ENCODE measurements at places on chromosomes 16 and 17.

DNA sequence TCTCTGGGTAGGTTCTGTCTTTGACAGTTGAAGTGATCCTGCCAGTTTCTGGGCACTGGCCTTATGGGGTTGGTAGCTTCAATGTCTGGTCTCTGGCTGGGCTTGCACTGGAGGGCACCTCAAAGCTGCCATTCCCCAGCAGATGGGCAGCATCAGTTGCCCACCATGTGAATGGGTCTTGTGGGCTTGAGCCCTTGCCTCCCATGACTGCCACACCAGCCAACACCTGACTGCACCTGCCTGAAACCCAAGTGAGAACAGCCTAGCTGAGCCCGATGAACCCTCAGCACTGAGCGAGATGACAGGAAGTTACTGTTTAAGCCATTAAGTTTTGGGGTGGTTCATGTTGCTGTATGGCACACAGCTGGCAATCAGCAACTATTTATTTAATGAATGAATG lies 69.1 kb upstream of the AXIN2 start:
- no peak for DNase-seq

- DNase-seq, result peak; percentile 98
Observed at GRCh38 chr17:44362949-44363612, 572 bp downstream of the FAM171A2 start.

DNA sequence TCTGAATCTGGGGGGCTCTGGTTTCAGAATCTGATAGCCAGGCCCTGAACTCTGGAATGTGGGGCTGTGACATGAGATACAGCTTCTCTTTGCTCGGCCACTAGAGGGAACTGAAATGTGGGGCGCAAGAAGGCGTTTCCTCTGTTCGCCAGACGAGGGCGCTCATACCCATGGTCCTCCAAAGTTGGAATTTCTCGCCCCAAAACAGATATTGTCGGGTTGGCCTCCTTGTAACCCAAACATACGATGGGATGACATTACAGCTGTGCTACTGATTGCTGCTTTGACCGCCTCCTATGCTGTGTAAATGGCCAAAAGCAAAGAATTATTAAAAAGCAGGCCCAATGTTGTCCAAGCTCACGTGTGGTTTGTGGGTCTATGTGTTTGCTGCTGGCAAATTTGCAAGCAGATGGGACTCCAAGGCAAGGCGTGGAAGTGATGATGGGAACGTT lies 13.1 kb upstream of the MSI2 start:
- peak; percentile 77 for DNase-seq

- DNase-seq, result peak; percentile 77
Observed at GRCh38 chr16:55773859-55774549, 58.9 kb downstream of the CES1 start.

DNA sequence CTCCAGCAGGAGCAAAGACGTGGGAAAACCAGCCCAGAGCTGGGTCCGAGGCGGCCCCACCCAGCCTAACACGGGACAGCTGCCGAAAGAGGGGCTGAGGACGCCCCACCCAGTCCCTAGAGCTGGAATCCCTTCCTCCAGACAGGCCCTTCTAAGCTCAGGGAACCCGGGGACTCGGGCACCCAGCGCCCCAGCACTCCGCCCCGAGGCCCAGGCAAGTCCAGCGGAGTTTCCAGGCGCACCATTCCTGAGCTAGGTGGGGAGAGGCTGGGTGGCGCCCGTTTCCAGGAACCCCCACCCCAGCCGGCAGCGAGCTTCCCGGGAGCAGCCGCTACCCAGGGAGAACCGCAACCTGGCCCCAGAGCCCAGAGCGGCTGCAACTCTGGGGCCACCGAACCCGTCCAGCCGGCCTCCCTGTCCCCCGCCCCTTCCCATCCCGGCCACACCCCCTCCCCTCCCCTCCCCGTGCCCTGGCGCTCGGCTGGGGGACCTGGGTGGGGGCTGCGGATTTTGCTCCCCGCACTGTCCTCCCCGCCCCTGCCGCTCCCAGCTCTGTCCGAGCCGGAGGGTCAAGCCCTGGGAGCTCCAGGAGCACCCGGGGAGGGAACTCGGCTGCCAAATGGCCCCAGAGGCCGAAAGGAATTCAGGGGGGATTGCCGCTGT lies 536 bp downstream of the TMC6 start:
- DNase-seq, result peak; percentile 88

- no peak for DNase-seq
Observed at GRCh38 chr16:31331807-31332301, 23.1 kb upstream of the ITGAX start.

DNA sequence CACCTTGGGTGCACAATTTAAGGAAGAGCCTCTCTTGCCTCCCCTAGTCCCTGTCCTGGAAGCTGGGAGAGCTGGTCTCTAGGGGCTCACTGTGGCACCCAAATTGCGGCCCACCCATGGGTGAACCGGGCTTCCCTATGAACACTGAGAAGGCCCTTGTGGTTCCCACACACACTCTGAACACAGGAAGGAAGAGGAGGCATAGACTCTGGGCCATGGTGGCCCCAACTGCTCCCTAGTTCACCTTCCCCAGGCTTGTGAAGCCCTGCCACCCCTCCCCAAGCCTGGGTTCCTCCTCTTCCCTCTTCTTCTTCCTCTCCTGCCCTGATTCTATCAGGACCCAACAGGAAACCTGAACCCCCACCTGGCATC lies 10.5 kb downstream of the SREBF1 start:
- DNase-seq, result no peak

GRCh38 chr17:17186551-17187505 lies 19.3 kb downstream of the PLD6 start:
- DNase-seq, result peak; percentile 62

DNA sequence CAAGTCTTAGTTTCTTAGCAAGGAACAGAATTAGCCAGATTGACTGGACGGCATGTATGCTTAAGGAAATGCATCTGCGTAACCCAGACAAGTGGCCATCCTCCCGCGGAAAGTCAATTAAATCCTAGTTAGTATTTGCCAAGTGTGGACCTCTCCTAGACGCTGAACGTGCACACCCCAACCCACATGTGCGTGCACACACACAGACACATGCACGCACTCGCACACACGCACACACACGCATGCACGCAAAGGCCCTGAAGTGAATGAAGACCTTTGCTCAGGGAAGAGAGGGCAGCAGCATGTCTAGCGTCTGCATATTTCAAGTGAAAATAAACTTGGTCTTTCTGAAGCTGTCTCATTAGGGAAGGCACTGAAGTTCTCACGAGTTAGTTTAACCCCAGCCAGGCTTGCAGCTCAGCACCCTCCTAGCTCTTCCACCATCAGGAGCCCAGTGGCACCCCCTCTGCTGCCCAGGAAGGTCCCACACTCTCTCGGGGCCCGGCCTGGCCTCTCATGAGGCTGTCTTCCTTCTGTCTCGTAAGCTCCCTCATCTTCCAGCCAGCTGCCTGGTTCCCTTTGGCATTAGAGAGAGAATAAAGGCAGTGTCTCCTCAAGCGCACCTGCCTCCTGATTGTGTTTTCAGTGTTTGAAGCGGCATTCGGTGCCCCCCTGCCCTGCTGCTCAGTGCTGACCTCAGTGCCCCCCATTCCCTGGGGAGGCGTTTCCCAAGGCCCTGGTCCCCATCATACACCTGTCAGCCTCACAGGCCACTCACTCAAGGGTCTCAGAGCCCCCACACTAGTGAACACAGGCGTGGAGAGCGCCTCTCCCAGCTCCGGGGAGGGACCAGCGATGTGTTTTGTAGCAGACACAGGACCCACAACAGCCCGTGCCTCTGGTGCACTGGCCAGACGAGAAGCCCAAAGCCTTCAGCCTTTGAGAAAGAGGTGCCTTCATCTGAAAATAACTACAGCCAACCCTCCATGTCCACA lies 52.2 kb upstream of the CHMP6 start:
- peak; percentile 42 for DNase-seq

GRCh38 chr17:36104701-36105181 lies 1.1 kb downstream of the CCL4 start:
- no peak for DNase-seq

DNA sequence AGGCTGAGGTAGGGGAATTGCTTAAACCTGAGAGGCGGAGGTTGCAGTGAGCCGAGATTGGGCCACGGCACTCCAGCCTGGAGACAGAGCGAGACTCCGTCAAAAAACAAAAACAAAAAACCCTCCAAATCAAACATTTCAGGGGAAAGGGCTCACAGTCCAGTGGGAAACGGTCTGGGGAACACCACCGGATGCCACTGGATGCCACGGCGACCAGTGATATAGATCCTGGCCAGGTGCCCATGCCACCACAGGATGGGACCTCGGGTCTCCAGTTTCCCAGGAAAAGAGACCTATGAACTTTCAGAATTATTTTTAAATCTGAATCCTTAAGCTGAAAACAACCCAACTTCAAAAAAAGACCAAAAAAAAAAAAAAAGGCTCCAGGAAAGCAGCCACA lies 12.3 kb downstream of the CEP131 start:
- peak; percentile 80 for DNase-seq

GRCh38 chr17:32341141-32341856 lies 674 bp downstream of the C17orf75 start:
- DNase-seq, result no peak

DNA sequence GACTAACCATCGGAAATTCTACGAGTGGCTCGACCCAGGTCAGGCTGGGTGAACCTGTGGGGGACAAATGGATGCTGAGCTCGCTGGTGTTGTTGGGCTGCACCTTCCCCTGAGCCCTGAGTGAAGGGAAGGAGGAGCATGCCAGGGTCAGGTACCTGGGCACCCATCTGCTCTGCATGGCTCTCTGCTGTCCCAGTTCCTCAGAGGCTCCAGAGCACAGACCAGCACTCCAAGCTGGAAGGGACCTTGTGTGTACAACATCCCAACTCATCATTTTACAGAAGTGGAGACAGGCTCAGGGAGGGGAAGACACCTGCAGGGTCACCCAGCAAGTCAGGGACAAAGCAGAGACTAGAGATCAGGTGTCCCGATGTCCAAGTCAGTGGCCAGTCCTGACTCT lies 84.9 kb upstream of the NLRP1 start:
- no peak for DNase-seq

- DNase-seq, result no peak
Observed at GRCh38 chr17:76955191-76955590, 87.0 kb downstream of the MGAT5B start.

GRCh38 chr17:76077584-76078110 lies 1.3 kb upstream of the ZACN start:
- peak; percentile 88 for DNase-seq

- DNase-seq, result peak; percentile 98
Observed at GRCh38 chr17:8894673-8895578, 27.5 kb upstream of the PIK3R6 start.

- no peak for DNase-seq
Observed at GRCh38 chr16:88702371-88703210, 3.6 kb downstream of the RNF166 start.

DNA sequence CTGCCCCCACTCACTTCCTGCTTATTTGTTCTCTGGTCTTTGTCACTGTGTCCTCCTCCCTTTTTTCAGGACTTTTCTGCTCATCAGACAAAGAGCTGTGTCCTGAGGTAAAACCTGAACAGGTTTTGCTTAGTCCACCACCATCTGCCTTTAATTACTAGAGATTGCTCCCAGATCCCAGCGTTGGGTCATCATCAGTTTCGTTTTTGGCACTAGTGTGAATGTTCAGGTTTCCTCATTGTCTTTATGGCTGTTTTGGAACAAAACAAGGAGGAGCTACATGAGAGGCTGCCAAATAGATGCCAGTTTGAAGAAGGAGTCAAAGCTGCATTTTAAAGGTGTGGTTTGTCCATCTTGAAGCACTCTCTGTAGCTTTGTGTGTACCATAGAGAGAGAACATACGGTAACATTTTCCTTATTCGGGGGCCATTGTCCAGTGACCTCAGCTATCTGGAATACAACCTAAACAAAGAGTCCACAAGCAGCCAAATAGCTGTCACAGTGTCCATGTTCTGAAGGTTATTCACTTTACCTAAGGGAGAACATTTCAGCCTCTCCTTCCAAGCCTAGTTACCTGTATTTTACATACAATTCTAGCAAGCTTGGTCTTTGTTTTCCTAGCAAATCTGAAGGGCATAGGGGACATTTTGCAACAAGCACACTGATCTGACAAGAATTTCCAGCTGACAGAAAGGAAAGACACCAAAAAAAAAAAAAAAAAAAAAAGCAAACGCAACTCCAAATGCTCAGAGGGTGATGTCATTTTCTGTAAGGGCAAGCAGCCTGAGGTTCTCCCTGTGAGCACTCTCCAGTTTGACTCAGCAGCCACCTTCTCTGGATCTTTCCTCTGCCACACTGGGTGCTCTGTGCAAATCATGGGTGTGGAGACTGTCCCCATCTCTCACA lies 196.1 kb downstream of the NTN1 start:
- DNase-seq, result peak; percentile 91

DNA sequence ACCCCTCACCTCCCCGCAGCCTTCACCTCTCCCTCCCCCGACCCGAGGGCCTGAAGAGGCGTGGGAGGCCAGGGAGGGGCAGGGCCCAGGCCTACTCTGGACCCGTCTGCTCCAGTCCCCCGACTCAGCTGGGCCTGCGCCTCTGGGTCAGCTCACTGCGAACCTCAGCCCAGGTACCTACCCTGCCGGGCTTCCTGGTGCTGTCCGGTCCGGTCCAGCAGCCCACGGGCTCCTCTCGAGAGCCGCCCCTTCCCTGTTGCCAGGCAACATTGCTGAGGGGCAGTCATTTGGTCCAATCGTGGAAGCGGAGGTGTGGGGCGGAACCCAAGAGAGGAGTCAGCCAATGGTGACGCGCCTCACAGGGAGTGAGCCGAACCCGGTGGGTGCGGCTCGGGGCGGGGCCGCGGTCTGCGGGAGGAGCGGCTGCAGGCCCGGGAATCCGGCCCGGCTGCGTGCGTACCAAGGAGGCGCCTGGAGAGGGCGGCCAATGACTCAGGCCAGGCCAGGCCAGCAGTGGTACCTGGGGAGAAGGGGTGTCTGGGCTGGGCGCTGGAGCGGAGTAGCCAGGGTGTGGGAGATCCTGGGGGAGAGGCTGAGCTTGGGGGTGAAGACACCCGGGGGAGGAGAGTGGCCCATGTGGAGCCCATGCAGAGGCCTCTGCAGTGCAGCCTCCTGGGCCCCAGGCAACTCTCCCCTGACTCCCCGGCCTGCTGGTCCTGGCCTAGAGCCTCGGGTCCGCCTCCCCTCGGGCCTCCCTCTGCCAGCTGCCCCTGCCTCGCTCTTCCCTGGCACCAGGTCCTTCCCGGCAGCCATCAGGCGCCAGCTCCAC lies at the start of gene MEAK7:
MEAK7 (minus strand) TSS at position 240 of the 829 bp plus-strand sequence. CDS start 6,573 bp downstream, outside the sequence.
- DNase-seq, result peak; percentile 99

GRCh38 chr17:40072040-40072734 lies 9.4 kb downstream of the THRA start:
- DNase-seq, result peak; percentile 74

DNA sequence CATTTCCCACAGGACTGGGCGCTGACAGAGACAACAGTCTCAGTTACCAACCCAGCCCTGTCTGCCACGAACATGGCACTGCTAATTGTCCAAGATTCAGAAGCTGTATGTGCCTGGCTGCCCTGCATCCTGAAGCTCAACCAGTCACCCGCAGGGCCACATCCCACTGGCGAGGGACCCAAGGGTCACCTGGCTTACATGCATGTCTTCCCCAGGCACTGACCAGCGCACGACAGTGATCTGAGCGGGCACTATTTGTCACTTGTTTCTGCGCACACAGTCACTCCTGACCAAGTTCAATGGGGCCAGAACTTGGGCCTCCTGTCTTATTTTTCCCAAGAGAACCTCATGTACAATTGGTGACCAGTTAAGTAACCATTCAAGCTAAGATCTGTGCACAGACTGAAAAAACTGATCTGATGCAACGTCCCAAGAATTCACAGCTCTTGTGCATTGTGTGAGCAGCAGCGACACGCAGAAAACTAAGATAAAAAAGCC lies 13.1 kb downstream of the USP7 start:
- DNase-seq, result peak; percentile 73

GRCh38 chr16:3792472-3793012 lies 75.2 kb upstream of the TRAP1 start:
- DNase-seq, result no peak
